ENCODE measurements at places on chromosomes 12 and 14.

- no peak for DNase-seq
- no peaks in the 10 kb centered on the region for H3K27me3 ChIP-seq
- no peak overlapping the region for H3K27ac ChIP-seq
- peaks cover 11% of the 10 kb centered on the region for H3K36me3 ChIP-seq
These were observed 14.3 kb downstream of the CHGA start for GRCh38 chr14:92937051-92937937.

GRCh38 chr14:95663226-95663797, 22.9 kb upstream of the TCL1B start:
- H3K4me3 ChIP-seq, result no peak overlapping the region
- no peaks in the 10 kb centered on the region for H3K27me3 ChIP-seq
- peaks cover 5% of the 10 kb centered on the region for H3K4me1 ChIP-seq
- H3K36me3 ChIP-seq, result no peaks in the 10 kb centered on the region

GRCh38 chr14:101017806-101018560, 114.5 kb upstream of the RTL1 start:
- peaks cover 6% of the 10 kb centered on the region for H3K36me3 ChIP-seq
- H3K27me3 ChIP-seq, result no peaks in the 10 kb centered on the region
- H3K27ac ChIP-seq, result no peak overlapping the region
- no peak overlapping the region for H3K4me3 ChIP-seq

- H3K27me3 ChIP-seq, result no peaks in the 10 kb centered on the region
- no peak overlapping the region for H3K27ac ChIP-seq
- no peak for DNase-seq
- no peaks in the 10 kb centered on the region for H3K4me1 ChIP-seq
- H3K4me3 ChIP-seq, result no peak overlapping the region
- no peaks in the 10 kb centered on the region for H3K36me3 ChIP-seq
These were observed 61.5 kb downstream of the CMKLR1 start for GRCh38 chr12:108277613-108278012.

DNA sequence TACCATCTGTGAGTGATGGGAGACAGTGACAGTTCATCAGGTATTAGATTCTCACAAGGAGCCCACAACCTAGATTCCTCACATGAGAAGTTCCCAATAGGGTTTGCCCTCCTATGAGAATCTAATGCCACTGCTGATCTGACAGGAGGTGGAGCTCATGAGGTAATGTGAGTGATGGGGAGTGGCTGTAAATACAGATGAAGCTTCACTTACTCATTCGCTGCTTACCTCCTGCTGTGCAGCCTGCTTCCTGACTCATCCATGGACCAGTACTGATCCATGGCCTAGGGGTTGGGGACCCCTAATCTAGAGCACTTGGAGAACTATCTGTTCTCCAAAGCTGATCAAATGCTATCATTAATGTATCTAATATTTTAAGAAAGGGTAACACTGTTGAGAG, 17.7 kb downstream of the CLEC2D start:
- H3K27ac ChIP-seq, result no peak overlapping the region
- H3K36me3 ChIP-seq, result peaks cover 26% of the 10 kb centered on the region
- H3K4me1 ChIP-seq, result no peaks in the 10 kb centered on the region
- no peak overlapping the region for H3K4me3 ChIP-seq

DNA sequence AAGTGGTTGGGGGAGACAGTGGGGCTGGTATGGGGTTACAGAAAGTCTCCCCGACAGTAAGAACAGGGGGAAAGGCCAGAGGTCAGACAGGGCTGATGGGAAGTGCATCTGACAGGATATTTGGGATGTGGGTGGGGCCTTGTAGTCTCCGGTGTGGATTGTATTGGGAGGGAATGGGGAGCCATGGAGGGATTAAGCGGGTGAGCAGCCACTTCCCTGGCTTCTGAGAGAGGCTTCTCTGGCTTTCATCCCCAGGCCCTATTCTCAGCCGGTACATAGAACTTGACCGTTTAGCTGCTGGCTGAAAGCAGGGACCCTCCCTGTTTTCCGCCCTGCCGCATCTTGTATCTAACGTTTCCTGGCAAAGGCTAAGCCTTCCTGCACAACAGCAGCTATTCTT, 222.0 kb upstream of the LHX5 start:
- H3K36me3 ChIP-seq, result no peaks in the 10 kb centered on the region
- no peaks in the 10 kb centered on the region for H3K27me3 ChIP-seq
- H3K4me3 ChIP-seq, result no peak overlapping the region
- no peak for DNase-seq
- H3K4me1 ChIP-seq, result no peaks in the 10 kb centered on the region

DNA sequence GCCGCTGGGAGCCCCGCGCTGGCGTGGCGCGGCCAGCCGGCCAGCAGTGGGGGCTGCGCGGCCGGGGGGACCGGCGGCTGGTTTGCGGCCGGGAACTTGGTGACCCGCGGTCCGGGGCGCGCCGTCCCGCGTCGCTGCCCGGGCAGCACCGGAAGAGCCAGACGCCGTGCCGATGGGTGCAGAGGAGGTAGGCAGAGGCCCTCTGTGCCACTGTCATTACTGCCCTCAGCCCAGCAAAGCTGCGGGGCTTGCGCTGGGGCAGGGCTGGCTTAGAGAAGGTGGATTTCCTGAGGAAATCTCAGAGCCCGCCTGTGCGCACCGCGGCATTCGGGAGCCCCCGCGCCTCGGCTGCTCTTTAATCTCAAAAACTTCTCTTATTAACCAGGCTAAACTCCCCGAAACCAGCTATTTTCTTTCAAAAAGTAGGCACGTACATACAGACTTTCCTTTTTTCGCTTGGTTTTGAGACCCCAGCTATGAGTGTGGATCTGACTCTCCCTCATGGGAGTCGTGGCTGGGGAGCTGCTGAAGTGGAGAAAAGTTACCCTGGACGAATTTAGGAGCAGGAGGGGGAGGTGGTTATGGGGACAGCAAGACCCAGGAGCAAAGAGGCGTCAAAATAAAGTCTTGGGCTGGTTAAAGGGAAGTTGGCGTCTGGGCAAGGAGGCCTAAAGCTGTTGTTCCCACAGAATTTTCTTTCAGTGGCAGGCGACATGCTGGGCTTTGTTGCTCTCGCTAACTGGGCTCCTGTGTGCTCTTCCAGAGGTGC, 802 bp downstream of the SUSD6 start:
- H3K27ac ChIP-seq, result no peak overlapping the region
- H3K27me3 ChIP-seq, result no peaks in the 10 kb centered on the region
- H3K36me3 ChIP-seq, result no peaks in the 10 kb centered on the region
- DNase-seq, result no peak
- H3K4me1 ChIP-seq, result no peaks in the 10 kb centered on the region
- peak overlapping the region; percentile 81 for H3K4me3 ChIP-seq

GRCh38 chr12:122981036-122981471, 573 bp downstream of the ARL6IP4 start:
- H3K4me3 ChIP-seq, result peak overlapping the region; percentile 88
- H3K27me3 ChIP-seq, result no peaks in the 10 kb centered on the region
- no peak overlapping the region for H3K27ac ChIP-seq
- peaks cover 8% of the 10 kb centered on the region for H3K36me3 ChIP-seq
- H3K4me1 ChIP-seq, result peaks cover 8% of the 10 kb centered on the region
- no peak for DNase-seq

- H3K27me3 ChIP-seq, result peaks cover 15% of the 10 kb centered on the region
- no peak overlapping the region for H3K27ac ChIP-seq
- H3K4me1 ChIP-seq, result peaks cover 2% of the 10 kb centered on the region
- H3K36me3 ChIP-seq, result no peaks in the 10 kb centered on the region
- DNase-seq, result peak; percentile 58
These were observed 225.6 kb upstream of the CRY1 start for GRCh38 chr12:107318806-107319532.

- H3K27me3 ChIP-seq, result no peaks in the 10 kb centered on the region
- DNase-seq, result peak; percentile 27
- H3K27ac ChIP-seq, result no peak overlapping the region
- H3K4me1 ChIP-seq, result no peaks in the 10 kb centered on the region
- no peaks in the 10 kb centered on the region for H3K36me3 ChIP-seq
These were observed 1377.5 kb upstream of the FLRT2 start for GRCh38 chr14:84152452-84152851.

DNA sequence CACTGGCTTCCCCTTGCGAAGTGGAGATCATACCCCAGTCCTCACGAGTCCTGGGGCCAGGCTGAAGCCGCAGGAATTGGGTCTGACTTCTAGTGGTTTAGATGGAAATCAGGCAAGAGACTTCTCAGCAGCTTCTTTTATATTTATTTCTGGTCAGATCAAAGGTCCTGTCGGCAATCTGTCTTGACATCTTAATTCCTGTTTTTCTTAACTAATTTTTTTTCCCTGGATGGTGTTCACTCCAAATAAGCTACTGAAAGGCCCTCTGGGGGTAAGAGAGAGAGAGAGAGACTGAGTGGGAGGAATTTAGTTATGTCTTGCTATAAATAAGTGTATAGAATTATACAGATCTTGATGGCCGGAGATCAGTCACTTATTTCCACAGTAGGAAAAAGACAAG, 698.7 kb upstream of the TBX3 start:
- no peak overlapping the region for H3K27ac ChIP-seq
- no peak overlapping the region for H3K4me3 ChIP-seq
- no peaks in the 10 kb centered on the region for H3K4me1 ChIP-seq
- no peaks in the 10 kb centered on the region for H3K36me3 ChIP-seq
- H3K27me3 ChIP-seq, result no peaks in the 10 kb centered on the region

- H3K4me1 ChIP-seq, result peaks cover 9% of the 10 kb centered on the region
- DNase-seq, result peak; percentile 72
- H3K27me3 ChIP-seq, result no peaks in the 10 kb centered on the region
These were observed 24.5 kb downstream of the FIGNL2 start for GRCh38 chr12:51823875-51824565.

- no peaks in the 10 kb centered on the region for H3K27me3 ChIP-seq
- no peaks in the 10 kb centered on the region for H3K4me1 ChIP-seq
- DNase-seq, result no peak
- H3K36me3 ChIP-seq, result no peaks in the 10 kb centered on the region
- H3K4me3 ChIP-seq, result no peak overlapping the region
These were observed 92.8 kb downstream of the FRMD6 start for GRCh38 chr14:51744372-51745130.

DNA sequence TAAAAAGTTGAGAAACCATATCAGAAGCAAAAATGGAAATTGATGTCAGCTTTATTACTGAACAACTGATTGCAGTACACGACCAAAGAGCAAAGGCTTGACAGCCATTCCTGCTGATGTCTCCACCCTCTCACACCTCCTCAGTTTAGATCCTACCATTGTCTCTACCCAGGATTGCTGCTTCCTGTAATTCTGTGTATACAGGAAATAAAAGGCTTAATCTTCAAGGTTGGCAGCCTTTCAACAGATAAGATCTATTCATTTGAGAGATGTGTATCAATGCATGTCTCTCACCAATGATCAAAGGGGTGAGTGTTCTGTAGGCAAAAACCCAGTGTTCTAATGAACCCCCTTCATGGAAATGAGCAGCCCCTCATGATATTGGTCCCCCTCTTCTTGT, 27.0 kb downstream of the SLCO1C1 start:
- H3K4me1 ChIP-seq, result no peaks in the 10 kb centered on the region
- no peak overlapping the region for H3K27ac ChIP-seq
- H3K27me3 ChIP-seq, result no peaks in the 10 kb centered on the region
- H3K4me3 ChIP-seq, result no peak overlapping the region

GRCh38 chr14:90301668-90302090, 30.1 kb downstream of the NRDE2 start:
- H3K4me1 ChIP-seq, result peaks cover 14% of the 10 kb centered on the region
- no peak overlapping the region for H3K27ac ChIP-seq
- peaks cover 11% of the 10 kb centered on the region for H3K36me3 ChIP-seq

DNA sequence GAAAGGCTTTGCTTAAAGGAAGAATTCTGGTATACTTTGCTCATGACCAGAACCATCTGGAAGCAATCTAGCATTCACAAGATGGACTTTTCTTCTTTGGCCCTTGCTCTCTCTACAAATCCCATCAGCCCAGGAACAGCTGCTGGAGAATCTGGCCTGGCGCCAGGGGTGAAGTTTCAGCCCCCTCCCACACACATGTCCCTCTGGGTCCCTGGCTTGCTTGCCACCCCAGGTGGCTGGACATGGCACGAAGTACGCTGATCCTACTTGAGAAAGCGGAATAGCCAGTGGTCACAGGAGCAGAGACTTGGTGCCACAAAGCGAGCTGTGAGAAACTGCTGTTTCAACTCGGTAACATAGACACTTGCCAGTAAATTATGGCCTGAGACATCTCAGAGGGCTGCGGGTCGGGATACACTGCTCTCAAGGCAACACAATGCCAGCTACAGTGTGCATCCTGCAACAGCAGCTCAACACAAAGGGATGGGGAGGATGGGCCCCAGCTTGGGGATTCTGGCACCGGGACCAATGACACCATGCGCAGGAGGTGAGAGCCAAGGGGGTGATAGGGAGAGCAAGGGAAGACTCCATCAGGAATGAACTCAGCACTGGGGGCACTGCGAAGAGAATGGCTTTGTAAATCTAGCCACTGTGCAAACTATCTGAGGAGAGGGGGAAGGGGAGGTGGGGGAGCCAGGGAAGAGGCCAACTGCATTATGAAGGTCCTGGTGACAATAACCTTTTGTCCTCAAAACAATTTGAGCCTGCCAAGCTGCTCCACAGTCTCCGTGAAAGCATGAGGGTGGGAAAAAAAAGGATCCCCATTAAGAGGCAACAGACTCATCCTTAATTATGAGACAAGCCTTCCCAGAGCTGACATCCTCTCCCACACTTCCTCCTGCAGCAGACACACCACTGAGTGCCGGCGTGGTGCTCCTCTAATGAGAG, 219.9 kb downstream of the PPM1H start:
- no peaks in the 10 kb centered on the region for H3K27me3 ChIP-seq
- H3K4me3 ChIP-seq, result no peak overlapping the region
- DNase-seq, result no peak
- H3K27ac ChIP-seq, result no peak overlapping the region

DNA sequence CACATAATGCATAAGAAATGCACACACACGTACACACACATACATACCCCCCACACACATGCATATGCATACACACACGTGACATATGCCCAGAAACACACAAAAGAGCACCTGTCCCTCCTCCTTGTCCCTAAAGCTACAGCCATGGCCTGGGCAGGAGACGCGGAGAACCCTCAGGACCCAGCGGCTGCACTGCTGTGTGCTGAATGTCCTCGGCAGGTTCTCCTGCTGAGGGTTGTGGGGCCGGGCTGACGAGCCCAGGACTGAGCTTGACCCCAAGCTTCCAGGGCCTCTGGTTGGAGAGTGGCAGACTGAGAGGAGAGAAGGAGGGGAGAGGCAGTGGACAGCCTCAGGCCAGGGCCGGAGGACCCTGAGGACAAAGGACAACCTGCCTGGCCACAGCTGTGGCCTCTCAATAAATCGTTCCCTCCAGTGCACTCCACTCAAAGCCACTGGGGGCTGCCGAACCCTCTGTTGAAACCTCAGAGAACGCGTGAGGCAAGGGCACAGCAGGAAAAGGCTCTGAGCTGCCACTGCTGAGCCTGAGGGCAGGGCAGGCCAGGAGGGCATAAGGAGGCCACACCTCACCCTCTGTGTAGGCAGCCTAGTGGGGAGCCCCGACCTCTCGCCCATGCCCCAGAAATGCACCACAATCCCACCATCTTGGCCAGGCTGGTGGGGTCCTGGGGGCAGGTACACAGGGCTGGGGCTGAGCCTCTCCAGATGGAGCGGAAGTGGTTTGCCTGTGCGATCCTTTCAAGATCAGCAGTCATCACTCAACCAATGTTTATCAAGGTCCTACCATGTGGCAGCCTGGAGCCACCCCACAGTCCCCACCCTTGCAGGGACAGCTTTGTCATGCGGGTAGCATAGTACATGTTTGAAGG, 3.1 kb downstream of the CACNA2D4 start:
- peaks cover 4% of the 10 kb centered on the region for H3K36me3 ChIP-seq
- H3K4me1 ChIP-seq, result no peaks in the 10 kb centered on the region
- H3K4me3 ChIP-seq, result no peak overlapping the region
- no peaks in the 10 kb centered on the region for H3K27me3 ChIP-seq
- no peak overlapping the region for H3K27ac ChIP-seq
